ENCODE measurements at places on chromosomes 3 and 15.
A peak's percentile ranks its signal among the peaks of the same experiment; 100 is the strongest.

DNA sequence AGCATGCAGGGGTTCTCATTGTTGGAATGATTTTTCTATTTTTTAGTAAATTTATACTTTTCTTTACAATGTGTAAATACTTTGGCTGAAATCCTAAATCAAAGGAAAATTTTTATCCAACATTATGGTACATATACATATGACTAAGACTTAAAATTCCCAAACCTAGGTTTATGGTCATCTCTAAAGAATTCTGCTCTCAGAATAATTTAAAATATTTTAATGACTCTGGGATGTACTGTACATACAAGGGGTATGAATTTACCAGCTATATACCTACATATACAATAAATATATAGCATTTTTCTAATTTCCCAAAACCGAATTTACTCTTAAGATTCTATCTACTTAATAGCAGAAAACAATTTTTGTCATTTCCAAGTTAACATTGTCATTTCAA is 137.9 kb upstream of the POU1F1 start:
- no peak for DNase-seq

DNA sequence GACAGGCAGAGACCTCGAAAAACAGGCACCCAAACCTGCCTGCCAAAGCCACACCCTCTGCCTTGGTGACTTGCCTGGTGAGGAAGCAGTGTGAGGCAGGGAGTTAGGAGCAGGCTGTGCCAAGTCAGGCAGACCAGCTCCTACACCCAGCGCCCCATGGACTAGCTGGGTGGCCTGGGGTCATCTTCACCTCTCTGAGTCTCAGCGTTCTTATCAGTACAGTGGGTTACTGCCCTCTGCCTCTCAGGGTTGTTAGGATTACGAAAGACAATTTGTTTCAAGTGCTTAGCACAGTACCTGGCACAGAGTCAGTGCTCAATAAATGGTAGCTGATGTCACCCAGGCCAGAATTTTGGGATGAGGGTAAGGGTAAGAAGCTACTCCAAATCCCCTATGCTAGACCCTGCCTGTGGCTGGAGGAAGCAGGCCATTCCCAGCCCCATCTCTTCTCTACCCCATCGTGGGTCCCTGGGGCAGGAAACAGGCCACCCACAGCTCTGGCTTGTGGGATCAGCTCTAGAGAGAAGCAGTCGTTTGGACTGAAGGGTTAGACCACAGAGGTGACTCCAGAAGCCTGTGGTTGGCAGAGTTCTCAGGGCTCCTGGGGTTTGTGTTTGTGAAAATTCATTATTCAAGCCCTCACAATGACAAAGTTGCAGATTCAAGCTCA is 10.1 kb downstream of the SLC51B start:
- DNase-seq: no peak

- DNase-seq: no peak
These were observed 105.2 kb upstream of the NR2E3 start for GRCh38 chr15:71705151-71705550.

- no peak for DNase-seq
These were observed 39.5 kb downstream of the EIF4E3 start for GRCh38 chr3:71685686-71686085.

DNA sequence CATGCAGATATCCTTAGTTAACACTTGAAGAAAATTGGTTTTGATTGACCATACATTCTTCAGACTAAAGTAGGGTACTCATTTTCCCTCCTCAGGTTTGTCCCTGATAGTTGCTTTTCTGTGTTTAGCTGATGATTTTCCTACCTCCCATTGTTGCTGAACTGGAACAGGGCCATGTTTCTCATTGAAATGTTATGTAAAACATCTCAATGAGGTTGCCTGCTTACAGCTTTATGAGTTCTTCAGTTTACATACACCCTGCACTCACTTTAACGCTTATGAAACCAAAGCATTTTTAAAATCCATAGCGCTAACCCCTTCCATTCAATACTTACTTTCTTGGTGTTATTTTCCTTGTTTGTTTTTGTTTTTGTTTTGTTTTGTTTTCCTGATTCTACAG is 61.9 kb downstream of the HMG20A start:
- no peak for DNase-seq

DNA sequence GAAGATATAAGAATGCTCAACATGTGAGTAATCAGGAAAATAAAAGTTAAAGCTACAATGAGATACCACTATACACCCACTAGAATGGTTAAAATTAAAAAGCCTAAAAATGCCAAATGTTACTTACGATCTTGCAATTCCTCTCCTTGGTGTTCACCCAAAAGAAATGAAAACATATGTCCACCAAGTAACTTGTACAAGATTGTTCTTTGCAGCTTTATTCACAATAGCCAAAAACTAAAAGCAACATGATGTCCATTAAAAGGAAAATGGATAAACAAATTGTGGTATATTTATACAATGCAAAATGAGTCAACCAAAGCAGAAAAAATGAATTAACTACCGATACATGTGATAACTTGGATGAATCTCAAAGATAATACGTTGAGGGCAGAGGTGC is 301.6 kb upstream of the THBS1 start:
- no peak for DNase-seq

- no peak for DNase-seq
These were observed 7.7 kb upstream of the OSBPL11 start for GRCh38 chr3:125602752-125603649.

- DNase-seq: no peak
These were observed 370.1 kb downstream of the LPP start for GRCh38 chr3:188524052-188524451.

DNA sequence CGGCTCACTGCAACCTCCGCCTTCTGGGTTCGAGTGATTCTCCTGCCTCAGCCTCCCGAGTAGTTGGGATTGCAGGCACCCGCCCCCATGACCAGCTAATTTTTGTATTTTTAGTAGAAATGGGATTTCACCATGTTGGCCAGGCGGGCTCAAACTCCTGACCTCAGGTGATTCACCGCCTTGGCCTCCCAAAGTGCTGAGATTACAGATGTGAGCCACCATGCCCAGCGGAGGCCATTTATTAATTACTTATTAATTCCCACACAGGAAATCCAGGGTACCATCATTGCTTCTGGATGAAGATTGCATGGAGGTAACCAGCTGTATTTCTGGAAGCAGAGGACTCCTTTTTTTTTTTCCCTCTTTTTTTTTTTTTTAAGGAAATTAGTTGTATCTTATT is 37.8 kb downstream of the MAP4 start:
- no peak for DNase-seq

DNA sequence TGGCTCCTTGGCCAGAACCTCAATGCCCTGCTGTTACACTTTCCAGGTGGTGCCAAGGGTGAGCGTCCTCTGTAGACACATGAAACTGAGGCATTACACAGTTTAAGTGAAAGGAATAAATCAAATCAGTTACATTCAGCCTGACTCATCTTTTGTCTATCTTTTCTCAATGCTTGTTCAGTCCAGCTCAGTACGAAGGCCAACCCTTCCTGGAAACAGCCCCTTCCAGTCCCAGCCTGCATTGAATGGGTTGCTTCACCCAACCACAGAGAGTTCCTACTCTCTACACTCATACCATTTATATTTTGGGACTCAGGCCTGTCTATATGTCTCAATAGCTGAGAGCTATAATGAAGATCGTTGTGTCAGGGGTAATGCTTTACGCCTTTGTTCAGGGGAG is 363.6 kb downstream of the RORA start:
- no peak for DNase-seq

DNA sequence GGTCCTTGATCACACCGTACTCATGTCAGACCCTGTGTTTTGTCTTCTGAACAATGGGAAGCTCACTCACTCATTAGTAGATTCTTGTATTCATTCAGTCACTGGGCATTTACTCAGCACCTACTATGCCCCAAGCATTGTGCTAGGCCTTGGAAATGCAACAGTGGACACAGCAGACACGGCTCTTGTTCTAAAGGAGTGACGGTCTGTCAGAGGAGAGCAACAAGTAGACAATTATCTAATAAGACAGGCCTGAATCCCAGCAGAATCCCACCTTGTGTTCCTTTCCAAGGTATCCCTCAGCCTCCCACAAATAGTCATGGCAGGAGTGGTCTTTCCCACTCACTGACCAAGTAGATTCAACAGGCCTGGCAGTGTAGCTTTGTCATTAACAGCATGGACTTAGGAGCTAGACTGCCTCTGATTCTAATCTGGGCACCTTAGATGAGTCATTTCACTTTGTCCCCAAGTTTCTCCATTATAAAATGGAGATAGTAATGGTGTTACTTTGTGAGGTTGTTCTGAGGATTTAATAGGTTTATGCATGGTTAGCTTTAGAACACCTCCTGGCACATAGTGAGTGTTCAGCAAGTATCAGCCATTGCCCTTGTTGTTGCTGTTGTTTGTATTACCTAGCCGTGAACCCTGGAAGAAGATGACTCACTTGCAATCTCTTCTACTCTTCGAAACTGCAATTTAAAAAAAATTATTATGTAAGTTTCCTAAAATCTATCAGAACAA is 69.1 kb downstream of the SSUH2 start:
- no peak for DNase-seq

DNA sequence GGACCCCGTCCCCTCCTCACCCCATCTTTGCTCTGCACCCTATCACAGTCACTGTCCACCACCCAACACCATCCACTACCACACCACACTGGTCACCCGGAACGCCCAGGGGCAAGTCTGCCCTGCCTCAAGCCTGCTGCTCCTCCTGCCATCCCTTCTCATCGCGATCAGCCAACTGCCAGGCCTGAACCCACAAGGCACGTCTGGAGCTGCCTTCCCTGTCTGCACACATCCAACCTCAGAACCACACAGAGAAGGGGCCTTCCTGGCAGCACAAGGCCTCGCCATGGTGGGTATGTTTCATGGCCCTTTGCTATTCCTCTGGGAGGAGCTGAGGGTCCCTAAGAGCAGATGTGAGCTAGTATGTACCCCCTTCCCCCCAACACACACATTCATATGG is 3.4 kb upstream of the DUSP7 start:
- DNase-seq: no peak

GRCh38 chr3:126501054-126501453 is 16.5 kb downstream of the UROC1 start:
- no peak for DNase-seq

DNA sequence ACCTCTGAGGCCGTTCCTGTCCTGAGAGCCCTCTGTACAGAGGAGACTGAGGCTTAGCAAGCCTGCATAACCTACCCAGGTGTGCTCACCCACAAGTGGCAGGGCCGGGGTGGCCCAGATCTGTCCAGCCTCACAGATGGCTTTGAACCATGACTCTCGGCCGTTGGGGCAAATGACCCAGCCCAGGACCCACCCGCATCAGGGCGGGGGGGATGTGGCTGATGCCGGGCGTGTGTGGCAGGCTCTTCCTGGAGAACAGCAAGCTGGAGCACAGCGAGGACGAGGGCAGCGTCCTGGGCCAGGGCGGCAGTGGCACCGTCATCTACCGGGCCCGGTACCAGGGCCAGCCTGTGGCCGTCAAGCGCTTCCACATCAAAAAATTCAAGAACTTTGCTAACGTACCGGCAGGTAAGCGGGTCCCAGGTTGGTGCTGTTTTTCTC is 133.5 kb downstream of the LRRK1 start:
- no peak for DNase-seq

GRCh38 chr3:53936347-53936746 is 44.7 kb upstream of the SELENOK start:
- peak; percentile 77 for DNase-seq

DNA sequence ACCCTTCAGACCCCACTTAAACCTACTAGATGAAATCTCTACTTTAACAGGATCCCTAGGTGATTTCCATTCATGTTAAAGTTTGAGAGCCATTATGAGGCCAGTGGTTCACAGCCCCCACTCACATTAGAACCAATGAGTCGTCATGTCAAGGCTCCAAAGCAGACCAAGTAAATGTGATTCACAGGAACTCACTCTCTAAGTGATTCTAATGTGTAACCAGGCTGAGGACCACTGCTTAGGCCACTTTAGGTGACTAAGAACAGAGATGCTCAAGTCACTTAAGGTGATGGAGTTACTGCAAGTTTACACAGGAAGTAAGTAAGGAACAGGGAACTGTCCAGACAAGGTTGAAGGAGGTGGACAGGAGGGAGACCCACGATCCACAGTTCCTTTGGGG is 7.7 kb downstream of the GALNT15 start:
- DNase-seq: no peak

GRCh38 chr3:149472030-149472797 is 2.3 kb upstream of the TM4SF4 start:
- no peak for DNase-seq

GRCh38 chr3:42545284-42545900 is 36.4 kb downstream of the SEC22C start:
- peak; percentile 84 for DNase-seq

DNA sequence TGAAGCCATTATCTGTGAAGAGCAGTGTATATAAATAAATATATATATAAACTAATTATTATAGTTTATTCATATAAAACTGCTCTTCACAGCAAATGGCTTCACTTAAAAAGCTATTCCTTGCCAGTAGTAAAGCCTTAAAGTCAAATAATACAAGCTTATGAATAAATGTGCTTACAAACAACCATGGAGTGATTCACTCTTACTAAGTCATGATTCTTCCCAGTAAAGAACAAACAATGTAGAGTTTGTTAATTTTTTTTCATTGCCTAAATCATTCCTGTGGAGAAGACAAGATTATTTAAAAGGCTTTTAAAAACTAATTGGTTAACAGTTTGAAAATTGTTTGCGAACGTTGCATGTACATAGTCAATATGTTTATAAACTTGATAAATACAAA is 140.7 kb downstream of the PLCH1 start:
- DNase-seq: no peak
